ENCODE measurements at places on chromosomes 11 and 22. TPM values are rescaled to one million over a fixed set of nuclear protein-coding genes. Genes with fewer than 3 reads are reported as not detected.

DNA sequence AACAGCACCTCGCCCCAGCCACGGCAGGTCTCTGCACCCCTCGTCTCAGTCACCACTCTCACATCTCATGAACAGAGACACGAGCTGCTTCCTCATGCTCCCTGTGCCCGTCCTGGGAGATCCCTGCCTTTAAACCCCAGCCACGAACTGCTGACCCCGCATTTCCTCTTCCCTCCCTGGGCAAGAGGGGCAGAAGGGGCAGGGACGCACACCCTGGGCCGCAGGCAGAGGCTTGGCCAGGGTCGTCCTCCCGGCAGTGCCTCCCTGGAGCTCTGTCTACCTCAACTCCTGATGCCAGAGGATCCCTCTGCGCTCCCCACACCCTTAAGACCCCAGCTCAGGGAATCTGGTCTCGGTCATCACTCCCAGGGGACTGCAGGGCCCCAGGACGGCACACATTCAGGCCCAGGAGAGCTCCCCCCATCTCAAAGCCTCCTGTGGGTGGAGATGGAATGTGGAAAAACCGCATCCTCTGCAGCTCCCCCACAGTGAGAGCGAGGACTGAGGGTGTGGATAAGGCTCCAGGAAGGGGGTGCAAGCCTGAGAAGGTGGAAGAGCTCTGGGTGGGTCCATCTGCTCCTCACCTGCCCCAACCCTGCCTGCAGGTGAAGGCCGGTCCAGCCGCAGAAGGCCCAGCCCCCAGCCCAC lies 1.2 kb downstream of the BID start:
- H3K36me3 ChIP-seq: peaks cover 3% of the 10 kb centered on the region
- no peaks in the 10 kb centered on the region for H3K27me3 ChIP-seq
- DNase-seq: peak; percentile 50
- peak overlapping the region; percentile 78 for H3K4me3 ChIP-seq
- peaks cover 84% of the 10 kb centered on the region for H3K4me1 ChIP-seq

Gene SH3BP1
- 69.7 TPM for polyA plus RNA-seq

Gene CFAP300
- polyA plus RNA-seq: not detected

- no peak overlapping the region for H3K27ac ChIP-seq
- no peaks in the 10 kb centered on the region for H3K36me3 ChIP-seq
- no peak overlapping the region for H3K4me3 ChIP-seq
- H3K4me1 ChIP-seq: no peaks in the 10 kb centered on the region
- DNase-seq: no peak
Measured at GRCh38 chr22:27108425-27109114, 451.2 kb downstream of the MIAT start.

Gene UVRAG
- 37.7 TPM for polyA plus RNA-seq

DNA sequence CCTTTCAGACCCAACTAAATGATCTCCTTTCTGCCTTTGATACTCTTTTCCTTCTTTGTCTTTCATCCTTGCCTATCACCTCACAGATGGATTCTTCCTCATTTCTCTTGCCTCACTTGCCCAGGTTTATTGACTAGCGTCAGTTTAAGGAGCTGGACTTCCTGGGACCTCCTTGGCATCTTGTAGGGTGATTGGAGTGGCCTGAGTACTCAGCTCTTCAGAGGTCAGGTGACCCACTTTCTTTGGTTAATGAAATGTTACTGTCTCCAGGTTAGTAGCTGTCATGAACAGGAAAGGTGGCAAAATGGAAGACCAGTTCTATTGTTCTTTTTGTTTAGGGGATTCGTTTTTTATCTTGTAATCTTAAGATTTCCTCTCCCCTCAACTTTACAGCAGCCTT lies 4.6 kb upstream of the BACE1-AS start:
- H3K27me3 ChIP-seq: no peaks in the 10 kb centered on the region
- no peak for DNase-seq
- H3K36me3 ChIP-seq: no peaks in the 10 kb centered on the region
- no peaks in the 10 kb centered on the region for H3K4me1 ChIP-seq

GRCh38 chr22:48950151-48950915 lies 877.3 kb downstream of the BRD1 start:
- H3K4me3 ChIP-seq: no peak overlapping the region
- DNase-seq: no peak
- no peaks in the 10 kb centered on the region for H3K27me3 ChIP-seq
- no peaks in the 10 kb centered on the region for H3K36me3 ChIP-seq

DNA sequence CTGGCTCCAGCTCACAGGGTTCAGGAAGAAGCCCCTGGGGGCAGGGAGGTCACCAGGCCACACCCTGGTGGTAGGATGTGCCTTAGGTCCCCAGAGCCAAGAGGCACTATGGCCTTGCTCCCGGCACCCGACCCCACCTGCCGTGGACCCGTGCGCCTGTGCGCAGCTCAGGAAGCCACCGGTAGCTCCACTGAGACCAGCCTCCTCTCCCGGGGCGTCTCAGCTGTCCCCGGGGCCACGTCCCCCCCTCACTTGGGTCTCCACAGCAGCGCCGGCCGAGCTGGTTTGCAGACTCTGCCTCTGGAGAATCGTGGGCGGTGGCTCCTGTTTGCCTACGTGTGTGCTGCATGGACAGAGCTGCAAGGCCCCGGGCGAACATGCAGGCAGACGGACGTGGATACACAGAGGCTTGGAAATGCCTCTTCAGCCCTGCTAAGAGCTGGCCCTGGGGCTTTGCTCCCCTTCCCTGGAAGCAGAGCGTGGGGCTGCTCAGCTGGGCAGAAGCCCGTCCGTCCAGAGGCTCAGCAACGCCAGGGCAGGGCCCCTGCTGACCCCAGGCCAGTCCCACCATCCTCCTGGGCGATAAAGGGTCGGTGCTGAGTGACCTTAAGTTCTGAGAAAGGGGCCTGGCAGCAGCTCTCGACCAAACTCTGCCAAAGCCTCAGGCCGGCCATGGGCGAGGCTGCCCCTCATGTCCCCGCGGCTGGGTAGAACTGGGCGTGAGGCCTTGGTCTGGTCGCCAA lies 15.3 kb upstream of the MUC5B start:
- H3K4me3 ChIP-seq: no peak overlapping the region
- H3K27me3 ChIP-seq: no peaks in the 10 kb centered on the region
- H3K36me3 ChIP-seq: no peaks in the 10 kb centered on the region
- no peak for DNase-seq
- peaks cover 6% of the 10 kb centered on the region for H3K4me1 ChIP-seq

GRCh38 chr11:33685082-33685481 lies 15.5 kb downstream of the C11orf91 start:
- no peaks in the 10 kb centered on the region for H3K4me1 ChIP-seq
- no peak for DNase-seq
- no peak overlapping the region for H3K27ac ChIP-seq
- peaks cover 14% of the 10 kb centered on the region for H3K27me3 ChIP-seq

GRCh38 chr11:131495423-131495822 lies 125.0 kb downstream of the NTM start:
- no peaks in the 10 kb centered on the region for H3K27me3 ChIP-seq
- no peak for DNase-seq
- H3K4me1 ChIP-seq: no peaks in the 10 kb centered on the region
- H3K36me3 ChIP-seq: no peaks in the 10 kb centered on the region
- H3K4me3 ChIP-seq: no peak overlapping the region

- H3K4me1 ChIP-seq: no peaks in the 10 kb centered on the region
- H3K27me3 ChIP-seq: no peaks in the 10 kb centered on the region
- no peak for DNase-seq
- H3K27ac ChIP-seq: no peak overlapping the region
- no peak overlapping the region for H3K4me3 ChIP-seq
Measured at GRCh38 chr22:43408009-43408408, 3.8 kb upstream of the MPPED1 start.

DNA sequence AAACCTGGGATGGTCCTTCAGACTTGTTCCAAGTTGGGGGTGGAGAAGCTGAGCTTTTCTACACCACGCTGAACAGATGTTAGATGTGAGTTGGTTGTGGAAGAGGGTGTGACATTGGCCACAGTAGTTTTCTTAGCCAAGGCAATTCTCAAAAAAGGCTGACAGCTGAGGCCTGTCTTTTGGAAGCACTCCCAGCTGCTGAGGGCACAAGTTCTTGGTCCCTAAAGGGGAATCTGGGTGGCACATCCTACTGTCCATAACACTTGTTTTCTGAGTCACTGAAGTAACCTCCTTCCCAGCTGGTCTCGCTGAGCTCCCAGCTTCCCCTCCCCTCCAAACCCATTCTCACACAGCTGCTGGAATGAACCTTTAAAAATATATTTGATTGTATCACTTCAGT lies 375.7 kb upstream of the KIRREL3 start:
- DNase-seq: no peak
- no peaks in the 10 kb centered on the region for H3K36me3 ChIP-seq
- no peaks in the 10 kb centered on the region for H3K4me1 ChIP-seq
- no peaks in the 10 kb centered on the region for H3K27me3 ChIP-seq
- no peak overlapping the region for H3K27ac ChIP-seq
- H3K4me3 ChIP-seq: no peak overlapping the region

DNA sequence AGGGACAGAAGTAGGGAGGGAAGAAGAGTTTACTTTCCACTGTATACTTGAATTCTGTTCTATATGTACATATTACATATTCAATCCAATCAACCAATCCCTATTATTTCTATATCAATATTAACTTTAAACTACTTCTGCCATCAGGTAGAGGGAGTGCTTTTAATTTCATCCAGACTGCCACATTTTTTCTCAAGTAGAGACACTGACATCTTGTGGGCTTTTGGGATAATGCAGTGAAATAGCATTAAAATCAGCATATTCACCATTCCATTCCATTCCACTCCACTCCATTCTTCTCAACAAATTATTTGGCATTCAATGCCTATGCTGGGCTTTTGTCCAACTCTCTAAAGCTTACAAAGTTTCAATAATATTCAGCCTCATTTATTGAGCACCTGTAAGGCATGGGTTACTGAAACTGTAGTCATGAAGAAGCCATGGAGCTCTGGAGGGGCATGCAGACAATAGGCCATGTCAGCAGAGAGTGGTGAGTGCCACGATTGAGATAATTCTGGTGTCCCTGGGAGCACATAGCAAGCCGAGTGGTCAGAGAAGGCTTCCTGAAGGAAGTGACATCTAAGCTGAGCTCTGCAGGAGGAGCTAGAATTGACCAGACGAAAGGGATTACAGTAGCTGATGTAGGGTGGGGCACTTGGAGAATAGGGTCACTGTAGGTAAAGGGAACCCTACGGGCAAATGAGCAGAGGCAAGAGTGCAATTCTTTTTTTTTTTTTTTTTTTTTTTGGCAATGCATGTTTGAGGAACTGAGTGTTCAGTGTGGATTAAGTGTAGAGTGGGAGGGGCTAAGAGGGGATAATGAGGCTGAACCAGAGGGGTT lies 12.8 kb upstream of the CLPB start:
- H3K27ac ChIP-seq: no peak overlapping the region

- no peak overlapping the region for H3K27ac ChIP-seq
- no peaks in the 10 kb centered on the region for H3K4me1 ChIP-seq
- DNase-seq: no peak
- H3K36me3 ChIP-seq: no peaks in the 10 kb centered on the region
Measured at GRCh38 chr22:33451866-33452469, 393.8 kb upstream of the SYN3 start.

- no peak for DNase-seq
- no peak within 1 kb of the TSS for H3K27ac ChIP-seq
- no peaks in the 10 kb centered on the region for H3K36me3 ChIP-seq
- peaks cover 65% of the 10 kb centered on the region for H3K27me3 ChIP-seq
Measured at GRCh38 chr22:39244496-39245129, at the start of gene PDGFB. Gene PDGFB (minus strand): TSS chr22:39244982. CDS start chr22:39243963, 1,019 bp downstream.

DNA sequence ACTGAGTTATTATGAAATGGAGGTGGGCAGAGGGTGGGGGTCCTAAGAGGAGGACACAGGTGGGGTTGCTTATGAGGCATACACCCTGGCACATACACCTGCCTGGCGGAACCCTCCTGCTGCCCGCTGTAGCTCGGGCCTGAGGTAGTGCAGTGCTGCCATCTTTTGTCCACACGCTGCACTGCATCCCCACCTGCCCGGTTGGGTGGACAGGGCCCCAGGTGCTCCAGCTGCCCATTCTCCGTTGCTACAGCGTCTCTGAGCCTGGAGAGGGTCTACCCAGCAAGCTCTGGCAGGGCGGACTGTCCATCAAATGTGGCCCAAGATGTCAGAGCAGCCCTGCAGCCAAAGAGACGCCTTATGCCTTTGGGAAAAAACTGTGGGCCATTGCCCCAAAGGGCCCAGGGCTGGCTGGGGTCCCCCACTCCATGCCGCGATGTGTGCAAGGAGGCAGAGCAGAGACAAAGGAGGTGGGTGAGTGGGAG lies 131.2 kb downstream of the BUD13 start:
- H3K36me3 ChIP-seq: no peaks in the 10 kb centered on the region
- no peaks in the 10 kb centered on the region for H3K27me3 ChIP-seq
- H3K4me3 ChIP-seq: no peak overlapping the region
- H3K27ac ChIP-seq: no peak overlapping the region
- DNase-seq: no peak

DNA sequence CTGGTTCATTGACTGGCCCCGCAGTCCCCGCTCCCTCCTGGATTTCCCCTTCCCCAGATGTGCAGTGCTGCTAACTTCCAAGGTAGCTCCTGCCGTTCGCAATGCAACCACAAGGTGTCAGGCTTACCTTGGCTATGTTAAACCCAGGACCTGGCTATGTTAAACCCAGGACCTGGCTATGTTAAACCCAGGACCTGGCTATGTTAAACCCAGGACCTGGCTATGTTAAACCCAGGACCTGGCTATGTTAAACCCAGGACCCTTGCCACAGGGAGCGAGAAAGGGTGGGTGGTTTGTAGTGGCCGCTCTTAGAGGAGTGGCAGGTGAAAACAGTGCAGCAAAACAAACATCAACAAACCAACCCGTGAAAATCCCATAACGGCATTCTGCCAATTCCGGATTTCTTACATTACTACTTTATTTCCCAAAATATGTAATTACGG lies 2.9 kb upstream of the ADAMTS8 start:
- no peak overlapping the region for H3K4me3 ChIP-seq
- peaks cover 9% of the 10 kb centered on the region for H3K4me1 ChIP-seq
- no peaks in the 10 kb centered on the region for H3K36me3 ChIP-seq
- H3K27me3 ChIP-seq: peaks cover 33% of the 10 kb centered on the region
- no peak overlapping the region for H3K27ac ChIP-seq

- H3K36me3 ChIP-seq: no peaks in the 10 kb centered on the region
- no peak overlapping the region for H3K4me3 ChIP-seq
- peak; percentile 71 for DNase-seq
- H3K27ac ChIP-seq: peak overlapping the region; percentile 51
Measured at GRCh38 chr11:8832571-8833260, 78.3 kb upstream of the AKIP1 start.

Gene KCNQ1
- 15.3 TPM for polyA plus RNA-seq

Gene SCO2
- polyA plus RNA-seq: 14.2 TPM
